CD4-positive, alpha-beta memory T cell (primary cell): ENCODE measurements at places on chromosomes 7 and 10. TPM values are rescaled to one million over a fixed set of nuclear protein-coding genes. Genes with fewer than 3 reads are reported as not detected.

GRCh38 chr10:35324196-35324595 lies 12.1 kb upstream of the CCNY start:
- no peak for DNase-seq

DNA sequence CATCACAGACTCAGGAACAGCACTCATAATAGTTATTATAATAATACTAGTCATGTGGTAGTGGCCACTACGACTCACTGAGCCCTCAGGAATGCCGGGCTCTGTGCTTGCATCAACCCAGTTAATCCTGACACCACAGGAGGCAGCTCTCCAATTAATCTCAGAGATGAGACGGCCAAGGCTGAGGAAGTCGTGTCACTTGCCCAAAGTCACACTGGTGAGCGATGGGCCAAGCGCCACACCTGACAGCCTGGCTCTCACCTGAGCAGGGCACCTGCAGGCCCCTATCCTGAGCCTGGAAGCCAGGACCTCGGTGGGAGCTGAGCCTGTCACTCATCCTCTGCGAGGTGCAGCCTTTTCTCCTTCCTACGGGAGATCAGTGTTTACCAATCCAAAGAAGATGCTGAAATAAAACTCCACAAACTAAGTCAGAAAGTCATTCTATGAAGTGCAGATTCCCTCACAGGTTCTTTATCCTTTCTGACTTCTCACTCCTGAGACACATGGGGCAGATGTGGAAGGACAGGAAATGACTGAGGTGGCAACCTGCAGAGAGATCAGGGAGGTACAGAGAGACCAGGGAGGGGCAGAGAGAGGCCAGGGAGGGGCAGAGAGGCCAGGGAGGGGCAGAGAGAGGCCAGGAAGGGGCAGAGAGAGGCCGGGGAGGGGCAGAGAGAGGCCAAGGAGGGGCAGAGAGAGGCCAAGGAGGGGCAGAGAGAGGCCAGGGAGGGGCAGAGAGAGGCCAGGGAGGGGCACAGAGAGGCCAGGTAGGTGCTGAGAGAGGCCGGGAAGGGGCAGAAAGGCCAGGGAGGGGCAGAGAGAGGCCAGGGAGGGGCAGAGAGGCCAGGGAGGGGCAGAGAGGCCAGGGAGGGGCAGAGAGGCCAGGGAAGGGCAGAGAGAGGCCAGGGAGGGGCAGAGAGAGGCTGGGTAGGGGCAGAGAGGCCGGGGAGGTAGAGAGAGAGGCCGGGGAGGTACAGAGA lies 38.5 kb downstream of the VIPR2 start:
- DNase-seq = no peak

GRCh38 chr10:19791032-19791431 lies 25.2 kb upstream of the PLXDC2 start:
- DNase-seq = no peak

DNA sequence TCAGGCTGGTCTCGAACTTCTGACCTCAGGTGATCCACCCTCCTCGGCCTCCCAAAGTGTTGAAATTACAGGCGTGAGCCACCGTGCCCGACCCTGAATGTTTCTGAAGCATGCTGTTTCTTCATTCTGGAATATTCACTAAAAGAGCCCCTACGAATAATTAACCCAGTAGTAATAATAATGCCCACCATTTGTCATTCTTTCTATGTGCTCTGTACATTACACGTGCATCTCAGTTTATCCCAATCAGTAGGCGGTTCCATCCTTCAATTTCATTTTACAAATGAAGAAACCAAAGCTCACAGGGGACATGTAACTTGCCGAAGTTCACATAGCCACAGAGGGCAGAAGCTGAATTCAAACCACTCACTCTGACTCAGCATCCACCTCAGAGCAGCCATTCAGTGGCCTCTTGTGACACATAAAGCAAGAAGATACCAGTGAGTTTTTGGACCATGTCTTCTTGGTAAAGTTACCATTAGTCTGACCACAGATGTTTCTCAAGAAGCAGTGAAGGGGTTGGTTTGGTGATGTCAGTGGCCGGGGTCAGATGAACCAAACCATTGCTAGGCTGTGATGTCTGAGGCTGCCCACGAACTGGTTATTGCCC lies 71.9 kb upstream of the DUSP5 start:
- DNase-seq = no peak

- DNase-seq = no peak
Observed at GRCh38 chr10:70905071-70906021, 17.0 kb upstream of the PCBD1 start.

- no peak for DNase-seq
Observed at GRCh38 chr10:129849452-129849750, 114.7 kb downstream of the EBF3 start.

ANKMY2 gene
- total RNA-seq = 20.3 TPM

RNLS gene
- total RNA-seq = 1.9 TPM

HERPUD2 gene
- total RNA-seq = 67.3 TPM

UTF1 gene
- total RNA-seq = not detected
